ENCODE measurements at places on chromosomes 5 and 9.

- peaks cover 8% of the 10 kb centered on the region for H3K27me3 ChIP-seq
- H3K4me1 ChIP-seq = no peaks in the 10 kb centered on the region
- no peak for DNase-seq
- no peaks in the 10 kb centered on the region for H3K36me3 ChIP-seq
- H3K4me3 ChIP-seq = no peak overlapping the region
Observed at GRCh38 chr5:153968761-153969562, 69.7 kb downstream of the FAM114A2 start.

- no peak overlapping the region for H3K27ac ChIP-seq
- no peaks in the 10 kb centered on the region for H3K27me3 ChIP-seq
- DNase-seq = no peak
- no peak overlapping the region for H3K4me3 ChIP-seq
- H3K4me1 ChIP-seq = no peaks in the 10 kb centered on the region
Observed at GRCh38 chr5:34012791-34013190, 4.9 kb upstream of the AMACR start.

DNA sequence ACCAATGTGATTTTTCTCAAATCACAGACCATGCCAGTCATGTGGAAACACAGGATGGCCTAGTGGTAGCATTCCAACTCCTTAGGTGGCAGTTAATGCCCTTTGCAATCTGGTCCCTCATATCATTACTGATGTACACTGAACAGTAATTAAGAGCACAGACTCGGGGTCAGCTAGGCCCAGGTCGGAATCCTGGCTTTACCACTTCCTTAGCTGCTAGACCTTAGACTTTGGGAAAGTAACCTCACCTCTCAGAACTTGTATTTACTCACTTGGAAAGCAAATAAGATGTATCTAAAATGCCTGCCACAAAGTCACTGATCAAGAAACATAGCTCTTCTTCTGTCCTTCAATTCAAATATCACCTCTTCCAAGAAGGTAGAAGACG lies 112.8 kb downstream of the MAPKAP1 start:
- no peak overlapping the region for H3K4me3 ChIP-seq
- DNase-seq = no peak
- no peaks in the 10 kb centered on the region for H3K36me3 ChIP-seq
- no peak overlapping the region for H3K27ac ChIP-seq
- no peaks in the 10 kb centered on the region for H3K27me3 ChIP-seq

DNA sequence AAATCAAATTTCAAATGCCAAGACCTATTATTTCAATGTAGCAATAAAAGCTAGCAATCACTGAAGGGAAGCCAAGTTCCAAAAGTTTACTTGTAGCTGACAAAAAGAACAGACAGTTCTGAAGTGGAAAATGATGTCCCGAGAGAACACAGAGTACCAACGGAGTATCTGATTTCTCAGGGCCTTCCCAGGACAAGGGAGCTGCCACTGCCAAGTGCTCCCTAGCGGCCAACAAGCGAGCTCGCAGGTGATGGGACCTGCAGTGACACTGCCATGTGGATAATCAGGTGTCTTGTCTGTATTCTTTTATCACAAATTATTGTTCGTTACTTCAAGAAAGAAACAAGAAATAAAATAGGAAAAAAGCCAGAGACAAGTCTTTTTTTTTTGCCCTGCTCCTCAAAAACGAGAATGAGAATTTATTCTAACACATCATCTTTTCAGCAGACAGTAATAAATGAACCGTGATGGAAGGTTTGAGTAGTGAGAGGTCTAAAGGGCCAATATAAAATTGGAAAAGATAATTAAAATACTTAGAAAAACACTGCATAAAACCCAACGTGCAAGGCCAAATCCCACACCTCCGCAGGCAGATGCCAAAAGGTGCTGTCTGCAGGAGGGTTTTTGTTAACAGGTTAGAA lies 159.4 kb downstream of the MYO10 start:
- DNase-seq = no peak
- no peaks in the 10 kb centered on the region for H3K4me1 ChIP-seq
- H3K27me3 ChIP-seq = no peaks in the 10 kb centered on the region
- no peaks in the 10 kb centered on the region for H3K36me3 ChIP-seq
- H3K27ac ChIP-seq = no peak overlapping the region

DNA sequence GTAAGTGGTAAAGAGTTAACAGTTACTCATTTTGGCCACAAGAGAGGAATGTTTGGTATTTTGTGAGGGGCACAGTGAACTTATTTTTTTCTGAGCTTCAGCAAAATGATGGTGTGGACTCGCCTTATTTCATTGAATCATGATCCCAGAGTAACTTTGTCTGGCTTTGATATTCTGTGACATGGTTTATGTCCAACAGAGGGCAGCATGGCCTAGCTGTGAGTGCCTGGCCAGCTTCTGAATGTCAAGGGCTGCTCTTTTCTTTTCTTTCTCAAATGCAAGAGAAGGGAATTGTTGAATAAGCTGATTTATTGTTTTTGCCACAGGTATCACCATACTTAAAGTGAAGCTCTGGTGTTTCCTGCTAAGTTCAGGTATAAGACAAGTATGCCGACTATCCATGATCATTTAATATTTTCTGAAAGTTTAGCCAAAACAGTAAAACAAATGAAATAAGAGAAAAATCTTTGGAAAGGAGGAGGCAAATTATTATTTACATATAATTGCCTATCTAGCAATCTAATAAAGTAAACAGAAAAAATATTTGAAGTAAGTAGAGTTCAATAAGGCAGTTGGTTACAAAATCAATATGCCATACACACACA lies 31.7 kb downstream of the MRPL22 start:
- no peak overlapping the region for H3K27ac ChIP-seq
- no peak overlapping the region for H3K4me3 ChIP-seq
- no peaks in the 10 kb centered on the region for H3K4me1 ChIP-seq
- DNase-seq = no peak
- no peaks in the 10 kb centered on the region for H3K36me3 ChIP-seq

DNA sequence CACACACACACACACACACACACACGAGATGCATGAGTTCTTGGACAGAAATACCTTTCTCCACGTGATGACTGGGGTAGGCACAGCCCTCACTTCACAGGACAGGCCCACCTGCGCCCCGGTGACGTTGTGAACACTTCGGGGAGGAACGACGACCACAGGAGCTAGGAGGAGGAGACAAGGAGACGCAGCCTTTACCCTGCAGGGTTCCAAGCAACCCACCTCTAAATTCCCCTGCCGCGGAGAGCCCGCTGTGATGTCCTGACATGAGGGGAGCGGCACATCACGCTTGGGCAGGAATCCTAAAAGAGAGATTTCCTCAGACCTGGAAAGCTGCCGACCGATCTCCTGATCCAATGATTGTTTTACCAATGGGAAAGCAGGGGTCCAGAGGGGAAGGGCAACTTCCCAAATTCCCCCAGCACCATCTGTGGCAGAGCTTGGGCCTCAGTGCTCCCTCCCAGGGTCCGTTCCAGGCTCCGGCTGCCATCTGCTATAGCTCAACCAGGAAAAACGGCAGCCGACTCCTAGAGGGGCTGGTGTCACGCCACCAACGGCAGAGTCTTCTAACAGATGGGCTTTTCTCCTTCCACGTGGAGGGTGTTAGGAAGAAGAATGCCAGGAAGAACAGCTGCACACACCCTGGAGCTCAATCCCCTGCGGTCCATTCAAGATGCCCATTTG lies 10.1 kb downstream of the IGFBPL1 start:
- no peaks in the 10 kb centered on the region for H3K36me3 ChIP-seq
- no peaks in the 10 kb centered on the region for H3K27me3 ChIP-seq
- no peak overlapping the region for H3K4me3 ChIP-seq
- no peak for DNase-seq
- H3K27ac ChIP-seq = no peak overlapping the region
- H3K4me1 ChIP-seq = no peaks in the 10 kb centered on the region

DNA sequence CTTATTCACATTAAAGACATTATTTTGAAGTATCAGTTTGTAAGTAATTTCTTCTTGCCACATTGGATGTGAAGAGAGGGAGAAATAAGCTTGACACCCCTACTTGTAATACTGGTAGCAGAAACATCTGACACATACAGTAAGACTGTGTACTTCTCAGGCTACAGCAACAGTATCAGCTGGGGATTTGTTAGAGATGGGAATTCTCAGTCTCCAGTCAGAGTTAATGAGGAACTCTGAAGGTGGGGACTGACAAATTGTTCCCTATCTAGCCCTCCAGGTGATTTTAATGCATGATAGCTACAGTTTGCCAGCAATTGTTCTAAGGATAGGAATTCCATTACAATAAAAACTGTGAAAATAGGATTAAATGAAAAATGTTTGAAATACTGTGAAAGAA lies 524.8 kb downstream of the PRR16 start:
- no peaks in the 10 kb centered on the region for H3K27me3 ChIP-seq
- no peaks in the 10 kb centered on the region for H3K4me1 ChIP-seq
- no peak overlapping the region for H3K4me3 ChIP-seq
- no peak for DNase-seq

GRCh38 chr9:37034305-37034937 lies 353 bp upstream of the PAX5 start:
- peaks cover 21% of the 10 kb centered on the region for H3K27me3 ChIP-seq
- peak overlapping the region; percentile 14 for H3K4me3 ChIP-seq
- no peaks in the 10 kb centered on the region for H3K36me3 ChIP-seq
- H3K4me1 ChIP-seq = peaks cover 62% of the 10 kb centered on the region
- H3K27ac ChIP-seq = no peak overlapping the region

DNA sequence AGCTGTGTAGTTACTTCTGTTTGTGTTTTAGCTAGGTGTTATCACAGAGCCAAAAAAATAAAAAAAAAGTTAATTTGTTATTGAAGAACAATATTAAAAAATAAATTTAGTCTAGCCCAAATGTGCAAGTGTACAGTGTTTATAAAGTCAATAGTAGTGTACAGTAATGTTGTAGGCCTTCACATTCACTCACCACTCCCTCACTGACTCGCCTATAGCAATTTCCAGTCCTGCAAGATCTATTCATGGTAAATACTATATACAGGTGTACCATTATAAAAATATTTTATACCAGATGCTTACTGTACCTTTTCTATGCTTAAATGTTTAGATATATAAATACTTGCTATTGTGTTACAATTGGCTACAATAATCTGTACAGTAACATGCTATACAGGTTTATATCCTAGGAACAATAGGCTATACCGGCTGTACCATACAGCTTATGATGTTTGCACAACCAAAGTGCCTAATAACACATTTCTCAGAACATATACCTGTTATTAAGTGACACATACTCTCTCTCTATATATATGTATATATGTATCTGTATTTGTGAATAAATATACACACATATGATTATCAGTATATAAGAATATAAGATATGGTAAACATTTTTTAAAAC lies 341.4 kb upstream of the EDIL3 start:
- no peak for DNase-seq
- no peak overlapping the region for H3K27ac ChIP-seq
- H3K36me3 ChIP-seq = no peaks in the 10 kb centered on the region
- H3K27me3 ChIP-seq = no peaks in the 10 kb centered on the region
- no peaks in the 10 kb centered on the region for H3K4me1 ChIP-seq

- H3K27ac ChIP-seq = no peak overlapping the region
- H3K4me3 ChIP-seq = no peak overlapping the region
- H3K27me3 ChIP-seq = no peaks in the 10 kb centered on the region
- DNase-seq = no peak
- H3K36me3 ChIP-seq = no peaks in the 10 kb centered on the region
- no peaks in the 10 kb centered on the region for H3K4me1 ChIP-seq
Observed at GRCh38 chr5:25713259-25713658, 1068.5 kb upstream of the CDH10 start.

DNA sequence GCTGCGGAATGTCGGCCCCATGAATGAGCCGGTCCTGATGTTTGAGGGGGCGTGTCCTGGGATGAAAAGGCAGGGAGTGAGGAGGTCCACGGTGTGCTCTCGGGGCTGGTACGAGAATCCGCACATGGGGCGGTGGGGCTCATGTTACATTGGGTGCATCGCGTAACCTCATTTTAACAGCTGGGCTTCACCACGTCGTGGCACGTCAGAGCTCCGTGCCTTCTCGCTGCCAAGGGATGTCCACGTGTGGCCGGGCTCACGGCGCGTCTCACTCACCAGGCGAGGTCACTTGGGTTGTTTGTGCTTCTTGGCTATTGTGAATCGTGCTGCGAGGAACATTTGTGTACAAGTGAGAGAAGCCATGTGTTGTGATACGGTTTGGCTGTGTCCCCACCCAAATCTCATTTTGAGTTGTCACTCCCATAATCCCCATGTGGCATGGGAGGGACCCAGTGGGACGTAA lies 29.1 kb upstream of the IRX4 start:
- H3K27me3 ChIP-seq = no peaks in the 10 kb centered on the region
- H3K36me3 ChIP-seq = no peaks in the 10 kb centered on the region
- H3K27ac ChIP-seq = no peak overlapping the region

DNA sequence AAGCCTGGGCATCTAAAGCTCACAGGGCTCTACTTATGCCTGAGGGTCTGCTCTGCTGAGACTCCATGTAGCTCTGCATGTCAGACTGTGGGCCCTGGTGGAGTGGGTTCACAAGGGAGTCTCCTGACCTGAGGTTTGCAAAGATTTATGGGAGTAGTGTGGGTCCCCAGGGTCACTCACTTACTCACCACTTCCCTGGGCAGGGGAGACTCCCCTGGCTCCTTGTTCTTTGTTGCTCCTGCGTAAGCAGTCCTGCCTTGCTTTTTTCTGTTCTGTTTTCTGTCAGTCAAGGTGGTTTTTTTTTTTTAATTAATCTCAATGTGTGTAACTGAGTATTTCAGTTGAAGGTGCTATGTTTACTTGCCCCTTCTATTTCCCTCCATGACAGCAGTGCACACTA lies 256.6 kb downstream of the TMEM38B start:
- H3K4me1 ChIP-seq = no peaks in the 10 kb centered on the region
- no peak for DNase-seq
- no peak overlapping the region for H3K4me3 ChIP-seq
- H3K27me3 ChIP-seq = no peaks in the 10 kb centered on the region
- H3K36me3 ChIP-seq = no peaks in the 10 kb centered on the region

GRCh38 chr5:160359816-160360215 lies 10.6 kb downstream of the C1QTNF2 start:
- no peak overlapping the region for H3K27ac ChIP-seq
- H3K4me1 ChIP-seq = no peaks in the 10 kb centered on the region
- no peak overlapping the region for H3K4me3 ChIP-seq
- H3K27me3 ChIP-seq = peaks cover 5% of the 10 kb centered on the region
- DNase-seq = no peak

DNA sequence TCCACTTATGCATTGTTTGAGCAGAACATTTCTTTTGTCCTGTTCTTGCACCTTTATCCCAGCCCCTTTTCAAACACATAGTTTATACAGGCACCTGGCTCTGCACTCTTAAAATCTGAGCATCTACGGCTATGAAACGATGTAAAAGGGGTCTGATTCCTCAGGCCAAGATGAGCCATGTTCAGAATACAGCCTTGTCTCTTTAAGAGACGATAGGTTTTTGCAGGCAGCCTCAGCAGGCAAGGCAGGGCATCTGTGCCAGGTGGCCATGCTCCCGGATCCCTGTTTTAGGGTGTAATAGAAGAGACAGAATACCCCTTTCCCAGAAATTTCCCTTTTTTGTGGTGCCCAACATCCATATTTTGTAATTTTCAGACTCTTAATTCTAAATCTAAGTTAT lies 89.1 kb upstream of the NFIB start:
- H3K4me3 ChIP-seq = no peak overlapping the region
- H3K27ac ChIP-seq = no peak overlapping the region
- DNase-seq = no peak
- H3K36me3 ChIP-seq = no peaks in the 10 kb centered on the region
- H3K27me3 ChIP-seq = no peaks in the 10 kb centered on the region

GRCh38 chr5:167785106-167785505 lies 506.3 kb upstream of the WWC1 start:
- DNase-seq = no peak
- no peaks in the 10 kb centered on the region for H3K36me3 ChIP-seq
- H3K4me1 ChIP-seq = no peaks in the 10 kb centered on the region
- no peak overlapping the region for H3K4me3 ChIP-seq

GRCh38 chr9:72048850-72049249 lies 11.6 kb downstream of the C9orf57 start:
- peaks cover 2% of the 10 kb centered on the region for H3K27me3 ChIP-seq
- no peak for DNase-seq
- no peak overlapping the region for H3K27ac ChIP-seq

Measured in T-cell (primary cell).